ENCODE measurements at places on chromosomes 5 and 9.

GRCh38 chr5:136236479-136237083 is 43.6 kb upstream of the SMIM32 start:
- H3K4me1 ChIP-seq: no peaks in the 10 kb centered on the region
- no peaks in the 10 kb centered on the region for H3K27me3 ChIP-seq
- H3K36me3 ChIP-seq: no peaks in the 10 kb centered on the region

- no peaks in the 10 kb centered on the region for H3K36me3 ChIP-seq
- no peaks in the 10 kb centered on the region for H3K27me3 ChIP-seq
- H3K27ac ChIP-seq: no peak overlapping the region
- no peak for DNase-seq
- no peaks in the 10 kb centered on the region for H3K4me1 ChIP-seq
Observed at GRCh38 chr5:93532370-93532769, 48.6 kb downstream of the NR2F1-AS1 start.

- H3K36me3 ChIP-seq: no peaks in the 10 kb centered on the region
- DNase-seq: peak; percentile 80
- H3K27ac ChIP-seq: no peak overlapping the region
- H3K4me3 ChIP-seq: no peak overlapping the region
Observed at GRCh38 chr9:127505396-127506116, 54.2 kb downstream of the LRSAM1 start.

GRCh38 chr9:137150617-137151457 is 11.9 kb downstream of the GRIN1 start:
- no peak overlapping the region for H3K27ac ChIP-seq
- peak; percentile 97 for DNase-seq
- no peaks in the 10 kb centered on the region for H3K27me3 ChIP-seq
- peaks cover 7% of the 10 kb centered on the region for H3K4me1 ChIP-seq
- no peaks in the 10 kb centered on the region for H3K36me3 ChIP-seq

DNA sequence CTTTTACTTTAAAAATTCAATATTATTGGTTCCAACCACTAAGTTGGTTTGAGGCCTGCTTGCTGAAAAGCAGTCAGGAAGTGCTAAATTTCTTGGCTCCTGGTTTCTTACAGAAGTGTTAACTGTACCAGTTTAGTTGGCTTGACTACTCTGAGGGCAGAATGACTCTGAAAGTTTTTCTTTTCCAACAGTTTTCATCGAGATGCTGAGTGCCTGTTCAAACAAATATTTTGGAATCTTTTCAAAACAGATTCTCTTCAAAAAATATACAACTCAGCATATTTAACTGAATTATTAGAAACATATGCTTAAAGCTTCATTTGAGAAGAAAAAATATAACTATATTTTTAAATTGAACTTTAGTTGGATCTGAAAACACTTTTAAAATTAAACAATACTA is 37.0 kb downstream of the SLC38A9 start:
- H3K27me3 ChIP-seq: no peaks in the 10 kb centered on the region
- H3K4me3 ChIP-seq: no peak overlapping the region
- no peak for DNase-seq
- no peak overlapping the region for H3K27ac ChIP-seq
- no peaks in the 10 kb centered on the region for H3K36me3 ChIP-seq

GRCh38 chr5:68446487-68446894 is 230.9 kb downstream of the PIK3R1 start:
- H3K36me3 ChIP-seq: no peaks in the 10 kb centered on the region
- no peaks in the 10 kb centered on the region for H3K27me3 ChIP-seq
- no peaks in the 10 kb centered on the region for H3K4me1 ChIP-seq
- H3K27ac ChIP-seq: no peak overlapping the region
- no peak for DNase-seq

- no peaks in the 10 kb centered on the region for H3K36me3 ChIP-seq
- no peak overlapping the region for H3K4me3 ChIP-seq
- H3K27me3 ChIP-seq: no peaks in the 10 kb centered on the region
- no peak overlapping the region for H3K27ac ChIP-seq
- H3K4me1 ChIP-seq: no peaks in the 10 kb centered on the region
- no peak for DNase-seq
Observed at GRCh38 chr9:107443786-107444185, 45.8 kb downstream of the KLF4 start.

DNA sequence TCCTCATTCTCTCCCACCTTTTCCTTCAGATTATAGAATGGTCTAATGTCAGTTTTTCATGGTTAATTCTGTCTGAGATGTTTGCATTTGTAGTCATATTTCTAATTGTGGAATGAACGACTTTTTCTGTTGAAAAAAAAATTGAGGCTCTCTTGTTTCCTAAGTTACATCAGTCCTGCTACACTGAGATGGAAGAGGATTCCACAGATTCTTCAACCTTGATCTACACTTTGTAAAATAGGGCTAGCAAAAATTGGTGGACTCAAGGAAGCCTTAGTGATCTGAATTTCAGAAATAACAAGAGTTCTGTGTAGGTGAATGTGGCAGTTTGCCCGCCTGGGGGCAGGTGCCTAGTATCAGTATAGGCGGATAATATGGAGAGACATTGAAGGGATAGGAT is 51.9 kb downstream of the ERBIN start:
- H3K4me3 ChIP-seq: no peak overlapping the region
- no peak overlapping the region for H3K27ac ChIP-seq

DNA sequence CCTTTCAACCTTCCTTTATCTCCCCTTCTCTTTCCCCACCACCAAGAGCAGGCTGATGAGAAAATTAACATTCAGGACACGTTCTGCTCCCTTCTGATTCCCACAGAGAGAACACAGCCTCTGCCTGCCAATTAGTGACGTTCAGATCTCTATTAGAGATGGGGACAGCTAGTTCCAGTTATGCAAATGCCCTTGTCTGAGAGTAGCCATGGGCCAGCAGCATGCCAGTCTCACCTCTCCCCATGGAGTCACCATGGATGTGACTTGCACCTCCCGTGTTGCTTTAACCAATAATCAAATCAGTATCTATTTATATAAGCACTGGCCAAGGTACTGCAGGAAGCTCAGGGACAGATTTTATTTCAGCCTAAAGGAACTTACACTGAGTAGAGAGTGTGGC is 61.3 kb downstream of the KCNIP1 start:
- H3K4me3 ChIP-seq: no peak overlapping the region
- H3K4me1 ChIP-seq: peaks cover 13% of the 10 kb centered on the region
- H3K27ac ChIP-seq: no peak overlapping the region
- DNase-seq: no peak
- no peaks in the 10 kb centered on the region for H3K36me3 ChIP-seq

DNA sequence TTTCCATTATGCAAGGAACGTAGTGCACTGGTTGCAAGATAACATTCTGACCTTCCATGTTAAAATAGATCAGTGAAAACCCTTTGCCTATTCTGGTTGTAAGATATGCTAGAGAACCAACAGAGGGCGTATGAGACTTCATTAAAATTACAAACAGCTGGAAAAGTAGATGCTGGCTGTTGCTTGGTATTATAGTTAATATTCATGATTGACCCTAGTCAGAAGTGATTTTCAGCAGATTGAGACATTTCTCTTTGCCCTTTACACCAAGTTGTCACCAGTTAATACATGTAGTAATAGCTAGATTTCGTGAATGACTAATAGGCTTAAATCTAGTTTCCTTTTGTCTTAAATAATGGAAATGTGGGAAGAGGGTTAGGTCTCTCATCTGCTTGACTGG is 13.8 kb upstream of the FGF18 start:
- H3K4me1 ChIP-seq: peaks cover 11% of the 10 kb centered on the region
- no peak overlapping the region for H3K4me3 ChIP-seq
- H3K27ac ChIP-seq: no peak overlapping the region
- H3K36me3 ChIP-seq: peaks cover 69% of the 10 kb centered on the region
- peak; percentile 69 for DNase-seq

DNA sequence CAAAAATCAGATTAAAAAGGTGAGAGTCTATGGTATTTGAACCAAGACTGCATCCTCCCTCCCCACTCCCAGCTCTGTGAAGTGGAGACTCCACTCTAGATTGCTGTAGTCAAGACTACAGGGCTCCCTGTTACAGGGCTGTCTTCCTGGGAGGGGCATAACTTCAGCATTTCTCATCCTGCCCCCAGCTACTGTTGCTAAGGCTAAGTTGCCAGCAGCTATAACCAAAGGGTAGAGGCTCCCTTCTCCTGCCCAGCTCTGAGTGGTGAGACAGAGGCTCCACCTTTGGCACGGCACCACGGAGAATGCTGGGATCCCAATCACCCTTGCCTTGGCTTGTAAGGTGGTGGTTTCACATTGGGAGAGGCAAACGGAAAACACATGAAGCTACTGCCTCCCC is 39.2 kb upstream of the GCNT4 start:
- H3K4me1 ChIP-seq: no peaks in the 10 kb centered on the region
- no peak overlapping the region for H3K27ac ChIP-seq
- no peaks in the 10 kb centered on the region for H3K36me3 ChIP-seq
- H3K4me3 ChIP-seq: no peak overlapping the region
- DNase-seq: no peak
